Stimulated activated CD8-positive, alpha-beta memory T cell treated with anti-CD3 and anti-CD28 coated beads, Interleukin-12 subunit alpha, Interleukin-12 subunit beta, amount 100 ng/mL, for 1 hour (primary cell): ENCODE measurements at places on chromosomes 16 and 17.

GRCh38 chr17:58568044-58568799 is 53.8 kb upstream of the MTMR4 start:
- DNase-seq: no peak

DNA sequence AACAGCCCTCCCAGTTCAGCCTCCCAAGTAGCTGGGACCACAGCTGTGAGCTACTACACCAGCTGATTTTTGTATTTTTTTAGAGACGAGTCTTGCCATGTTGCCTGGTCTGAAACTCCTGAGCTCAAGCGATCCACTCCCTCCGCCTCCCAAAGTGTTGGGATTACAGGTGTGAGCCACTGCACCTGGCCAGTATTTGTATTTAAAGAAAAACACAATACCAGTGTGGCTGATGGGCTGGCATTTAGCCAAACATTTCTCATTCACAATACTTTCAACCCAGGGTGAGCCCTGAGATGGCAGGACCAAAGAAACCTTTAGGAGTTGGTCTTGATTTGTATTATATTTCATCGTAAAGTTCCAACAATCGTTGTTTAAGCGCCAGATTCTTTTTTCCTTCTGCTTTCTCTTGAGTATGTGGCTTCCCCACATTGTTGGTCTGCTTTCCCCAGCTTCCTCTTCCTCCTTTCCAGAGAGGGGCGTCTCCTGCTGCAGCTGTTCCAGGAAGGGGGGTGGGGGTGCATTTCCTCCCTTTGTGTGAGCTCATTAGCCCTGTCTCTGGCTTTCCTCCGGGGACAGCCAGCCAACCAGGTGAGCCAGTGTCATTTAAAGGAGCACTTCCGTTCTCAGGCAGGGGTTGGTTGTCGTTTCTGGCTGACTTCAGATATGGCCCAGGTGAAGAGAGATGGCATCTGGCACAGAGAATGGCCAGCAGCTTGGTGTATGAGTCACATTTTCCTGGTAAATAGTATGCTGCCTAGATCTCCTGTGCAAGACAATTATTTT is 79.9 kb downstream of the GPRC5B start:
- DNase-seq: no peak

DNA sequence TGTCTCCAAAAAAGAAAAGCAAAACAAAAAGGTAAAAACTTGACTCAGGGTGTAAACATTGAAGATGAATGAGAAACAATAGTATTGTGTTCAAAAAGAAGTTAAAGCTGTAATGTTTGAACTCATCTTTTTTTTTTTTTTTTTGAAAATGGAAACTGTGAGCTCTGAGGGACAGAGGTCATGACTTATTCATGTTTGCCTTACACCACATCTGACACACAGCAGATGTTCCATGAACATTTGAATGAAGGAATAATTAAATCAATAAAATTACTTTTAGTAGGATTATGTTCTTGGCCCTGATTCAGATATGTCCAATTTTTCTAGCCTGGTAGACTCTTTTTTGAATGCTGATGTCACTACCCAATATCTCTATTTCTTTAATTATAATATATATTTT is 95.7 kb upstream of the MED13 start:
- DNase-seq: no peak

GRCh38 chr17:16954521-16954920 is 17.4 kb downstream of the TNFRSF13B start:
- no peak for DNase-seq

DNA sequence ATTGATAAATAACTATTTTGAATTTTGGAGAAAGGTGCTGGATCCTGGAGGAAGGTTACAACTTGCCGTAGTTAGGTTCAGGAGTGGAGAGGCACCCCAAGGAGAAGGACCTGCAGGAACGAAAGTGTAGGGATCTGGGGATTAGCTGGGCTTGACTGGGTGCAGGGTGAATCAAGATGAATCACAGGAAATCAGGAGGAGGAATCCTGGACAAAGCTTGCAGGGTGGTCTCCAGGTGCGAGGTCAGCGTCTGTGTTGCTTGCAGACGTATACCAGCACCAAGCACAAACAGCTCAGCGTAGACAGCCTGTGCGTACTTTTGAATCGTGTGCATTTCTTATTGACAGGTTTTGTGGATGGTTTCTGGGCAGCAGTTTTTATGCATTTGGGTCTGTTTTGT is 144.3 kb downstream of the MSI2 start:
- no peak for DNase-seq
